ENCODE measurements at places on chromosomes 4 and X.

- DNase-seq: no peak
Observed at GRCh38 chr4:15868826-15869413, 69.6 kb downstream of the FGFBP1 start.

DNA sequence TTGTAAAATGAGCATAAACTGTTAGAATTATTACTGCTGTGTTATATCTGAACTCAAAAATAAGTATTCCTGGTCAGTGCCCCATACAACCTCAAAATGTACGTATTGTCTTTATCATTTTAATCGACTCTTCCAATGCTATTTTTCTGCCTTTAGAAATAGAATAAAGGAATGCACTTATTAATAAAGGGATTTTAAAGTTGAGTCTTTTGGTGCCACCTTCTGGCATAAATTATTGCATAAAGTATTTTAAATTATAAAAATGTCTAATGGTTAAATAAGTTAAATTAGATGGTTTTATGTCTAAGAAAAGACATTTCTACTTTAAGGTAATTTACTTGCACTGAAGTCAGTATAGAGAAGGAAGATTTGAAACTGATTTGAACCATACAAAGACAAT, 424.0 kb upstream of the NDST4 start:
- DNase-seq: no peak

- DNase-seq: no peak
Observed at GRCh38 chr4:107900508-107900907, 30.8 kb upstream of the CYP2U1 start.

- DNase-seq: peak; percentile 61
Observed at GRCh38 chr4:95124906-95125504, 367.2 kb downstream of the BMPR1B start.

GRCh38 chr4:117968606-117969005, 65.7 kb upstream of the NDST3 start:
- DNase-seq: no peak

GRCh38 chr4:25590171-25590570, 65.5 kb upstream of the SLC34A2 start:
- no peak for DNase-seq

DNA sequence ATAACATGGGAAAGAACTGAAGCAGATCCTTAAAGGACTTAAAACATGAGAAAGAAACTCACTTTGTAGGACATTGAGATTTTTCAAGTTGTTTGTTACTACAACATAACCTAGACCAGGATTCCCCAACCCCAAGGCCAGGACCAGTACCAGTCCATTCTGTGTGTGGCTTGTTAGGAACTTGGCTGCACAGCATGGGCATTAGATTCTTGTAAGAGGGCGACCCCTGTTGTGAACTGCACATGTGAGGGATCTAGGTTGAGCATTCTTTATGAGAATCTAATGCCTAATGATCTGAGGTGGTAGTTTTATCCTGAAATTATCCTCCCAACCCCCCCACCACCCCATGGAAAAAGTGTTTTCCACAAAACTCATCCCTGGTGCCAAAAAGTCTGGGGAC, 566.1 kb downstream of the KCTD8 start:
- no peak for DNase-seq

DNA sequence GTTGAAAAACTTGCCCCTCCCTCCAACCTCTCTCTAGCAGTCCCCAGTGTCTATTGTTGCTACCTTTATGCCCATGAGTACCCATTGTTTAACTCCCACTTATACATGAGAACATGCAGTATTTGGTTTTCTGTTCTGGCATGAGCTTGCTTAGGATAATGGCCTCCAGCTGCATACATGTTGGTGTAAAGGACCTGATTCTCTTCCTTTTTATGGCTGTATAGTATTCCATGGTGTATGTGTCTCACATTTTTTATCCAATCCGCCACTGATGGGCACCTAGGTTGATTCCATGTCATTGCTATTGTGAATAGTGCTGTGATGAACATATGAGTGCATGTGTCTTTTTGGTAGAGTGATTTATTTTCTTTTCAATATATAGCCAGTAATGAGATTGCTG, 50.0 kb upstream of the GPC4 start:
- DNase-seq: no peak
